ENCODE measurements at places on chromosomes 2 and 18. TPM values are rescaled to one million over a fixed set of nuclear protein-coding genes. Genes with fewer than 3 reads are reported as not detected.

The FER1L5 gene
- not detected for total RNA-seq

The OTX1 gene
- 0.07 TPM for total RNA-seq

The MSH2 gene
- total RNA-seq, result 41.9 TPM

The CNTNAP5 gene
- total RNA-seq, result not detected

- DNase-seq, result no peak
Observed at GRCh38 chr2:25032094-25032493, 9.8 kb upstream of the EFR3B start.

DNA sequence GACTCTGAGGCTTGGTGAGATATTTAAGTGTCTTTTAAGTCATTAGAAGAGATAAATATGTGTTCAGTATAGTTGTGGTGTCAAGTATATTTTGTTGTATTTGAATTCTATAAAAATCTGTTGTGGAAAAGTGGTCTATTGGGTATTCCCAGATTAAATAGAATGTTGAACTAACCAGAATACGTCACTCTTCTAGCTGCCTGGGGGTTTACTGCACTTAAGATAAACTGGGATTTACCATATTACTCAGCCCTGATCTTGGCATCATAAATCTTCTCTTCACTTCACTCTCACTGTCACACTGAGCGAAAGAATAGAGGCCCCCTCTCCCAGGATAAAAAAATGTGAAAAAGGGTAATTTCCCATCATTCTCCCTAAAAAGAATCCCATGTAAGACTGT, 129.8 kb downstream of the BCL2 start:
- no peak for DNase-seq

DNA sequence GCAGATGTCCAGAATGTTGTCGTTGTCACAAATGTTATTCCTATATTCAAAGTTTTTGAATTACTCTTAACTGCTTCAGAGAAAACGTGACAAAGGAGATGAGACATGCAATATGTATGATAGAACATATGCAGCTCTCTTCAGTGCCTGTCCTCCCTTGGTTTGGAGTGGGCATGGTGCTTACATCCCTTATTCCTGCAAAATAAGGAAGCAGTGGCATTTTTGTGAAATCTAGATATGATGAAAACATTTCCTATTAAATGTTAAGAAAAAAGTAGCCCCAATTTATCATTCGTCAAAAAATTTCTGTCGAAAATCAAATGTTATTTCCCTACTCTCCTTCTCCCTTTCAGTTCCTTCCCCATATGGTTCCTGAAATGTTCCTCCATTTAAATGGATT, 457.5 kb upstream of the FANCL start:
- no peak for DNase-seq

Data from activated T-cell treated with anti-CD3 and anti-CD28 coated beads, Interleukin-2, amount 50 U/mL, for 72 hours (primary cell).